Left ventricle myocardium superior (tissue), 1 donor: ENCODE measurements at places on chromosomes 11 and 22.

DNA sequence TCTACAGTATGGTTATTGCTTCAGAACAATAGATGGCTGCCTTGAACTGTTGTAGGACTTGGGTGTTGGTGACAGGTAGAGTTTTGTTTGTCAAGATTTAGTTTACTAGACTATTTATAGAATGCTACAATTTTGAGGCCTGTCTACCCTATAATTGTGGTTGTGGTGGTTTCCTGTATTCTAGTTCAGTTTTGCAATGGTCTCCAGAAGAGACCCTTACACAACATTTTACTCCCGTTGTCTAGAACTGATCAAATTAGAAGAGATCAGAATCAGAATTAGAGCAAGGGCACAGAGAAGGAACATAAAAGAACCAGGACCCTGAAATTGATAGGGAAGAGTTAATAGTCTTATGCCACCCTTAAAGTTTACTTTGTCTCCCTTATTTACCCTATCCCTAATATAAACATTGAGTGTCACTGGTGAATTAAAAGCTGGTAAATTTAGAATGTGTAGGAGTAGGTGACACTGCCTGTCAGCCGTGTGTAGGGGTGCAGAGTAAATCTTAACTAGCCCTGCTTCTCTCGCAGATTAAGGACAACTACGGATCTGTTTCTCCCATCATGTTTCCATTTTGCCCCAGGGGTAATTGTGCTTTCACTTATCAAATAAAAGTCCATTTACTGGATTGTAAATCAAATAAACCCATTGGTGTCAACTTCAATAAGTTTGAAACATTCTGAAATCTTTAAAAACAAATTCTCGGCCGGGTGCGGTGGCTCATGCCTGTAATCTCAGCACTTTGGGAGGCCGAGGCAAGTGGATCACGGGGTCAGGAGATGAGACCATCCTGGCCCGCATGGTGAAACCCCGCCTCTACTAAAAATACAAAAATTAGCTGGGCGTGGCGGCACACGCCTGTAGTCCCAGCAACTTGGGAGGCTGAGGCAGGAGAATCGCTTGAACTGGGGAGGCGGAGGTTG lies 10.9 kb upstream of the PHLDB1 start:
- DNase-seq = no peak

DNA sequence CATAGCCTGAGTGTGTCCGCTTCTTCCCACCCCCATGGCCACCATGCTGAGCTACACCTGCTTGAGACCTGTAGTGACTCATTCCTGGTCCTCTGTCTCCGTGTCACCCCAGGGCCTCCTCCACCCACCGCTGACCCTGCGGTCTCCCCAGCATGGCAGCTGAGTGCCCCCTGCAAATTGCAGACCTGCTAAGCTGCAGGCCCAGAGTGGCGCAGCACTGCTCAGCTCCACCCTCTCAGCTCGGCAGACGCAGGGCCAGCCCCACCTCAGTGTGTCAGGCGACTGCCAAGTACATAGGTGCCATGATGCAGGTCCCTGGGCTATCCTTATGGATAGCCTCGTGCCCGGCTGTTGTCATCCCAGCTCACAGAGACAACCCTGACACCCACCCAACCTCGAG lies 13.1 kb downstream of the MS4A15 start:
- DNase-seq = no peak

GRCh38 chr11:43135966-43136534 lies 175.7 kb upstream of the API5 start:
- DNase-seq = no peak

GRCh38 chr11:79481795-79482194 lies 41.0 kb upstream of the TENM4 start:
- no peak for DNase-seq

DNA sequence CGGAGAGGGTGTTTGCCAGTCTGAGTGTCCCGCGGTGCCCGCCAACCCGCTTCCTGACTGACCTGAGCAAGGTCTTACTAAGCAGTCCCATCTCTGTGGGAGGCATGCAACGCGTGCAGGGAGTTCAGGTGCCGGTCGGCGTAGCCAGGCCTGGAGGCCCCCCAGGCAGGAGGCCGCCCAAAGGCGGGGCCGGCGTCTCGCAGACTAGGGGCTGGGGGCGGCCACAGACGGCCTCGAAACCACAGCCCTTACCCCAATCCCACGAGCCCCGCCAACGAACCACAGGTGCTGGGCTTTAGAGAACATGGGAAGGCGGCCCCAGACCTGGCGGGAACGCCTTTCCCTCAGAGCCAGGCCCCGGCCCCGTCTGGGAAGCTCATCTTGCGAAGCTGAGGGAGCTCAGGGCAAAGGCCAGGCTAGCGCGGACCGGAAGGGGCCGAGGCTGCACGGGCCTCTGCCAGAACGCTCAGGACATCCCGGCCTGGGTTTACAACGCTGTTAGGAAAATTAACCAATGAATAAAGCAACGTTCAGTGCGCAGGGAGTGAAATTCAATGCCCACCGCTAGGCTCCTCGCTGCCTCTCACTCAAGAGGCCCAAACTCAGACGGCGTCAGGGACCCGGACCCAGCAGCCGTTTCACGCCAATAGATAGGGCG lies 2.1 kb upstream of the MTFP1 start:
- DNase-seq = no peak

DNA sequence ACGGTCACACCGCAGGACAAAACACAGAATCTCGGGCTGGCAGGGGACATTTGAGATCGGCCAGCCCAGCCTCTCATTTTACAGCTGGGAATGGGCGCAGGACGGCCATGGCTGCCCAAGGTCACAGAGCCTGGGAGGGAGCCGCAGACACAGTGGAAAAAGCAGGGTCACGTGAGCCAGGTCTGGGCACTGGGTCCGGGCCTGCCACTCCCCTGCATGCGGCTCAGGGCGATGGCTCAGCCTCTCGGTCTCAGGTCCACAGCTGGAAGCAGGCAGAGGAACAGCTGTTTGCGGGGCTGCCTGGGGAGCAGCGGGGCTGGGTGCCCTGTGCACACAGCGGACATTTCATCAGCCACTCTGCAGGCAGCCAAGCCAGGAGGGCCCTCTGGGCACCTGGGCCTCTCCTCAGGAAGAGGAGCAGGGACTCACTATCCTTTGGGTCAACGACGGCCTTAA lies 10.4 kb upstream of the PPARA start:
- peak; percentile 68 for DNase-seq

- no peak for DNase-seq
These were observed 42.2 kb upstream of the DNAJB7 start for GRCh38 chr22:40904101-40904500.

- peak; percentile 86 for DNase-seq
These were observed 1.3 kb upstream of the HDAC10 start for GRCh38 chr22:50252082-50253045.

- DNase-seq = no peak
These were observed 1129.3 kb upstream of the RAG2 start for GRCh38 chr11:37727371-37727770.

DNA sequence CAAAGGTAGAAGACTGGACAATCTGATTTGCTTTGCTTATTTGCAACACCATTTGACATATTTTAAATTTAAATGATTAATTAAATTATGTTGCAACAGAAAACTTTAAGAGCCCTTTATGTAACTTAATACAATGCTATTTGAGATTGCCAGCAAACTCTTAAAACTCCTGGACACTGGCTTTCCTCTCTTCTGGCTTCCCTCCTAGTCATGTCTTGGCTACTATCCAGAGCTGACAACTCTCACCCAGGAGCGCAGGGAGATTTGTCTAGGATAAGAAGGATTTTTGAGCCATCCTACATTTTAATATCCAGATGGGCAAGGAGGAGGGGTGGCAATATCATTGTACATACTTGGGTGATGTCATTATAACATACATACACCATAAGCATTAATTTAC lies 134.3 kb downstream of the ELP4 start:
- DNase-seq = no peak

DNA sequence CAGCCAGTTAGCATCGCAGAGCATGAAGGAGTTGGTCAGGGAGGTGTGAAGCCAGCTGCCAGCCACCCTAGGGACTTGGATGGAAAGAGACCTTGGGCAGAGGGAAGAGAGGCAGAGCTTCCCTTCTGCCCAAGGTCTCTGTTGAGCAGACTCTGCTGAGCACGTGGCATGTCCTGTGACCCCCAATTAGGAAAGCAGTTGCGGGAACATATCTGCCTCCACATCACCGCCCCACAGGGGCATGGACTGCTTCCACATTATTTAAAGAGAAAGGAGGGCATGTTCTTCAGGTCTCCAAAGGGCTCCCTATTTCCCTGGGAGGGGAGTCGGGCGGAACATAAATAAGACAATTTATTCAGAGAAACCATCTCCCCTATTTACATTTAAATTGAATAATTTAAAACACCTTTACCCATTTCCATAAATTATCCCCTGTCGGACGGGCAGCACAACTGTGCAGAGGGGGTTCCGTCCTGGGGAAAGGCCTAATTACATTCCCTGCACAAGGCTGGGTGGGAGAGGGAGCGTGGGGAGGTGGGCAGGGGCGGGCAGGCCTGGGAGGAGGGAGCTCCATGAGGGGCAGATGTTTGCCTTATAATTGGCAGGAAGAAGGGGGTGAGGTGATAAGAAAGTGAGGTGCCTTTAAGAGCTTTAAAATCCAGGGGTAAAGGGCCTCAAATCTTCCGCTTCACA lies 88.8 kb upstream of the THY1 start:
- DNase-seq = no peak

DNA sequence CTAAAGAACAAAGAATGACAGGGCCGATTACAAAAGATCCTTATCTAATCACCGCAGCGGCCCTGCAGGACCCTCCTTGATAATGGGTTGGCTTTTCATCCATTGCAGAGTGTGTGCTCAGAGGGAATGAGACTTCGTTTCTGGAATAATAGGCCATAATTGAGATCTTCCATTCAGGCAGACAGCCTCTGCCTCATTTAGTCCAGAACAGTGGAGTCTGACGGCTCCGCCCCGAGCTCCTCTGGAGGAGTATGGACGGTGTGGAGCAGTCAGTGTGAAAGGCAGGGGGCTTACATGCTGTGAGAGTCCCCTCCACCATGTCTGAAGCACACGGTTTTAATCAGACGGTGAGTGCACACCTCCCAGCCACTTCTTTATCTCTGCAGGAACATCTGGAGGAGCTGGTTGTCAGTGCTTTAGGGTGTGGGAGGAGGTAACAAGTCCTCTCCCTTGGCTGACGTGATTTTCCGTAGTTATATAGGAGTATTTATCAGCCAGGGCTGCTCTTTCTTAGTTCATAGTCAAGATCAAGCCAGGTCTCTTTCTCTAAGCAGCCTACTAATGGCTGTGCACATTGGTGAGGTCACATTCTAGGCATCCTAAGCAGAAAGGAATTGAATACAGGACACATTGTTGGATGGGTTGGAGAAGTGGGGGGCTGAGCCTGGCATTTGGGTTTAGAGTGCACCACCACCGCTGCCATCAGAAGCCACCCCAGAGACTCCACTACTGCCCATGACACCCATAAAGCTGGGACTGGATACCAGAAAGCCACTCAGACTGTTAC lies 1477.9 kb downstream of the TBC1D22A start:
- DNase-seq = no peak

DNA sequence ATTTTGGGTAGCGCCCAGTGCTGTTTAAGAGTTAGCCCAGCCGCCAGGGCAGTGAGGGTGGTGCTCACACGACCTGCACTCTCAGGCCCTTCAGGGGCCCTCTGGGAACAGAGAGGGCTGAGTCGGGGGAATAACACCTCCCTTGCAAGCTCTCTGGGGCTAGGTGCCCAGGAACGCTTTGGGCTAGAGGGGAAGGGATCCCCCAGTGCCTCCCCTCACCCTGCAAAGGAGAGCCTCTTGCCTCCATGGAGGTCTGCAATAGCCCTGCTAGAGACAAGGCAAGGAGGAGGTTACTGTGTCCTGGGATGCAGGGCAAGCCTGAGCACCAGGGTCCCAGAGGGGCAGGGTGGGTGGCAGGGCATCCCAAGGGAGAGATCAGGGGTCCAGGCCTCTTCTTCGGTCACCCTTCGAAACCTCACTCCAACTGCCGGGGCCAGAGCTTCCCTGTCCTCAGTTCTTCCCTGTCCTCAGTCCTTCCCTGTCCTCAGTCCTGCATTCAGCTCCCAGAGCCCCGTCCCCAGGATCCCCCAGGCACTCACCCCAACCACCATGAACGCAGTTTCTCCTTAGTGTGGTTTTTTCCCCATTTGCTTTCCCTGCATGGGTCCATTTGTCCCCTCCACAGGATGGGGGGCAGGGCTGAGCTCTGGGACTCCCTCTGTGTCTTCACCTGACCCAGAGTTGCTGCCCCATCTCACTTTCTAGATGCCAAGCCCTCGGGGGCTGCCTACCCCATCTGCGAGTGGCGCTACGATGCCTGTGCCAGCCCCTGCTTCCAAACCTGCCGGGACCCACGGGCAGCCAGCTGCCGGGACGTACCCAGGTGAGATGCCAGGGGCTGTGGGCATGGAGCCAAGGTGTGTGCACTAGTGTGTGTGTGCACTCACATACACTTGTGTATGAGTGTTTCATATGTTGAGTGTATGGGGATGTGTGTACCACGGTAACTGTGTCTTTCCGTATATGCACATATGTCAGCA lies 60.8 kb downstream of the OTOG start:
- DNase-seq = no peak

GRCh38 chr22:36079041-36079440 lies 50.4 kb upstream of the RBFOX2 start:
- DNase-seq = no peak

GRCh38 chr11:94117871-94118270 lies 10.8 kb upstream of the PANX1 start:
- no peak for DNase-seq

GRCh38 chr22:19872779-19873137 lies 18.1 kb upstream of the GNB1L start:
- peak; percentile 23 for DNase-seq

DNA sequence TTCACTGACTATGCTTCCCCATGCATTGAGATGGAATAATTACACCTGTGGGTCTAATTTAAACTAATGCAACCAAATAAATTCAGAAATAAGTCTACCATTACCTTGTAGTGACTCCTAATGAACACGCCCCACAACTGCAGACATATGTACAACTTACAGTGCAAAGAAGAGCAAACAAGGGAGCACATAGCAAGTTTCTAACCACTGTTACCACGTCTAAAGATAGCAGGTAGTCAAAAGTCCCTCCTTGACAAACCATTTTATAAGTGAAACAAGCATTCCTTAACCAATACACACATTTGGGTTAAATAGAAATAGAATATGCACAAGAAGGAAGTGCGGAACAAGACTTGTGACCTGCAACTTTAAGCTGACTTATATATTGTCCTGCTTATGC lies 20.6 kb downstream of the PHF21A start:
- no peak for DNase-seq

GRCh38 chr11:102158164-102158735 lies 48.0 kb downstream of the YAP1 start:
- DNase-seq = no peak

DNA sequence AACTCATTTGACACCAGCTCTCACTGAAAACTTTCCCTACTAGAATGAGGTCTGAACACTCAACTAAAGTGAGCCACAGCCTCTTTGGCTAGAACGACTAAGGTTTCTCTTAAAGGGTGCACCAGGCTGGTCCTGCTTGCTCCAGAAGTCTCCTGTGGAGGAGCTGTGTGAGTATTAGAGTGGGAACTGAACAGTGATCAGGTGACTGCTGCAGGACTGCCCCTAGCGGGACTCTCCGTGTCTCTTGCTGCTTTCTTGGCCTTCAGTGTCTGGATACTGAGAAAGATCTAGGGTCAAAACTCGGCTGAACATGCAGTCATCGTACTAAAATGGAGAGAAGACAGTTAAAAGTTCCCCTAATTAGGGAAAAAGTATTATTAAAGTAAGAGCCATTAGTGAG lies 34.6 kb downstream of the FAM118A start:
- no peak for DNase-seq
